ENCODE measurements at places on chromosomes 5 and 9. TPM values are rescaled to one million over a fixed set of nuclear protein-coding genes. Genes with fewer than 3 reads are reported as not detected.
A peak's percentile ranks its signal among the peaks of the same experiment; 100 is the strongest.

GRCh38 chr5:151107738-151108520, 27.1 kb upstream of the TNIP1 start:
- H3K27me3 ChIP-seq, result no peaks in the 10 kb centered on the region
- H3K4me1 ChIP-seq, result no peaks in the 10 kb centered on the region
- no peak for DNase-seq
- no peak overlapping the region for H3K4me3 ChIP-seq

DNA sequence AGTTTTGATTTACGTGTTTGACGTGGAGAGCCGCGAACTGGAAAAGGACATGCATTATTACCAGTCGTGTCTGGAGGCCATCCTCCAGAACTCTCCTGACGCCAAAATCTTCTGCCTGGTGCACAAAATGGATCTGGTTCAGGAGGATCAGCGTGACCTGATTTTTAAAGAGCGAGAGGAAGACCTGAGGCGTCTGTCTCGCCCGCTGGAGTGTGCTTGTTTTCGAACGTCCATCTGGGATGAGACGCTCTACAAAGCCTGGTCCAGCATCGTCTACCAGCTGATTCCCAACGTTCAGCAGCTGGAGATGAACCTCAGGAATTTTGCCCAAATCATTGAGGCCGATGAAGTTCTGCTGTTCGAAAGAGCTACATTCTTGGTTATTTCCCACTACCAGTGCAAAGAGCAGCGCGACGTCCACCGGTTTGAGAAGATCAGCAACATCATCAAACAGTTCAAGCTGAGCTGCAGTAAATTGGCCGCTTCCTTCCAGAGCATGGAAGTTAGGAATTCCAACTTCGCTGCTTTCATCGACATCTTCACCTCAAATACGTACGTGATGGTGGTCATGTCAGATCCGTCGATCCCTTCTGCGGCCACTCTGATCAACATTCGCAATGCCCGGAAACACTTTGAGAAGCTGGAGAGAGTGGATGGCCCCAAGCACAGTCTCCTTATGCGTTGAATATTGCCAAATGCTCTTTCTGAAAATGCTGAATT, 850 bp downstream of the RRAGA start:
- H3K4me1 ChIP-seq, result peaks cover 27% of the 10 kb centered on the region
- no peaks in the 10 kb centered on the region for H3K36me3 ChIP-seq
- H3K4me3 ChIP-seq, result peak overlapping the region; percentile 96
- DNase-seq, result peak; percentile 6
- no peaks in the 10 kb centered on the region for H3K27me3 ChIP-seq
- H3K27ac ChIP-seq, result peak overlapping the region; percentile 93

- H3K4me1 ChIP-seq, result peaks cover 71% of the 10 kb centered on the region
- H3K36me3 ChIP-seq, result no peaks in the 10 kb centered on the region
- no peak overlapping the region for H3K27ac ChIP-seq
Observed at GRCh38 chr5:72369301-72369700, 49.1 kb downstream of the PTCD2 start.

DNA sequence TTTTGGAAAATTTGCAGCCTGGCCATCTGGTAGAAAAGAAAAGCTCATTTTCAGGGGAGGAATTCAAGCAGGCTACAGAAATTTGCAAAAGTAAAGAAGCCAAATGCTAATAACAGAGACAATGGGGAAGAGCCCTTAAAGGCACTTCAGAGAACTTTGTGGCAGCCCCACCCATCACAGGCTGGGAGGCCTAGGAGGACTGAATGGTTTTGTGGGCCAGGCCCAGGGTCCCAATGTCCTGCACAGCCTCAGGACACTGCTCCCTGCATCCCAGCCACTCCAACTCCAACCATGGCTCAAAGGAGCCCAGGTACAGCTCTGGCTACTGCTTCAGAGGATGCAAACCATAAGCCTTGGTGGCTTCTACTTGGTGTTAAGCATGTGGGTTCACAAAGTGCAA, 44.3 kb downstream of the PTPDC1 start:
- no peak overlapping the region for H3K4me3 ChIP-seq
- DNase-seq, result no peak
- H3K4me1 ChIP-seq, result no peaks in the 10 kb centered on the region
- no peak overlapping the region for H3K27ac ChIP-seq

DNA sequence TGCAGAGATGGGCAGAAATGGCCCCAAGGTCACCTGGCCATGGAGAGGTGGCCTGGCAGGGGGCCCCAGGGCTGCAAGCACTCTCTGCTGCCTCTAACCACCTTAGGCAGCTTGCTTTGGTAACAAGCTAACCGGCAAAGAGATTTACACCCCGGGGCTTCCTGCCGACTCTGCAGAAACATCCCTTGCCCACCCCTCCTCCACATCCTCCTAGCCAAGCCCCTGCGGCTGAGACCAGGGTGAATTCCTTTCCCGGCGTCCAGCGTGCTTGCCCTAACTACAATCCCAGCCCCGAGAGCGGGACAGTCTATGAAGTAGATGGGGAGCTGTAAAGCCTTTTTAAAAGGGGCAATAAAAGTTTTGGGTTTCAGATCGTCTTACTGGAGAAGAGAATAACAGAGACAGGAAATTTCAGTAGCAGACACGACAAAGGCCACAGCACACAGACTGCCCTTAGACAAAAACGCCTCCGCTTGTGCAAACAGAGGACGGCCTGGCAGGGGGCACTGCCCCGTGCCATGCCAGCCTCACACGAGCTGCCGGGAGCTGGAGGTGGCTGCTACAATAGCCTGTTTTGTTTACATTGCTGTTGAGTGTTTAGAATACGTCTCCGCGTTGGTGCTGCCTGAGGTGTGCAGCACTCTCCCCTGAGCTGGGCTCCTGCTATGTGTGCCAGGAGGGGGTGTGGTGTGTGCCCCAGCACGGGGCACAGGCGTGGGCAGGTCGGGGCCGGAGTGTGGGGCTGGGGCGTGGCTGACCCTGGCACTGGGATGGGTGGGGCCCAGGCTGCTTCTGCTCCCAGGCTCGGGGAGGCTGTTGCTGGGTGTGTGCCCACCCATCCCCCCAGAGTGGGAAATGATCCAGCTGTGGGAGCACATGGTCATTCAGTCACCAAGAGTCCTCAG, 15.3 kb downstream of the MYMK start:
- H3K4me3 ChIP-seq, result no peak overlapping the region
- no peak overlapping the region for H3K27ac ChIP-seq

GRCh38 chr5:144844086-144844485, 673.4 kb downstream of the KCTD16 start:
- H3K4me3 ChIP-seq, result no peak overlapping the region
- H3K4me1 ChIP-seq, result no peaks in the 10 kb centered on the region
- DNase-seq, result no peak
- no peak overlapping the region for H3K27ac ChIP-seq
- H3K36me3 ChIP-seq, result no peaks in the 10 kb centered on the region
- H3K27me3 ChIP-seq, result no peaks in the 10 kb centered on the region

DNA sequence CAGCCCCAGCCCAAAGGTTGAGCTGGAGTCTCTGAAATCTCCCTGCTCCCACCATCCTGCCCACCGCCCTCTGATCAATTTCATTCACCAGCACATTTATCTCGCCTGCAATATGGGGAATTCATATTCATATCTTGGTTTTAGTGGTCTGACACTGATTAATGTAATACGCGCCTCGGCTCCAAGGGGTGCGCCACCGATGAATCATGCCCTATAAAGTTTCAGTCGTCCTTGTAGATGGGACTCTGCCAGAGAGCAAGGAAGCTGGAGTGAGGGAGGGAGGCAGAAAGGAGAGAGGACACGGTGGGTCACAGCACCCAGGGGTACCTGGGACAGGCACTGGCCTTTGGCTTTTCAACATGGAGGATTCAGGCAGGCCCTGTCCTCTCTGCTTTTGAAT, 8.9 kb downstream of the IRX1 start:
- no peak overlapping the region for H3K4me3 ChIP-seq
- no peaks in the 10 kb centered on the region for H3K4me1 ChIP-seq
- peaks cover 92% of the 10 kb centered on the region for H3K27me3 ChIP-seq
- H3K36me3 ChIP-seq, result no peaks in the 10 kb centered on the region
- no peak overlapping the region for H3K27ac ChIP-seq
- DNase-seq, result no peak

DNA sequence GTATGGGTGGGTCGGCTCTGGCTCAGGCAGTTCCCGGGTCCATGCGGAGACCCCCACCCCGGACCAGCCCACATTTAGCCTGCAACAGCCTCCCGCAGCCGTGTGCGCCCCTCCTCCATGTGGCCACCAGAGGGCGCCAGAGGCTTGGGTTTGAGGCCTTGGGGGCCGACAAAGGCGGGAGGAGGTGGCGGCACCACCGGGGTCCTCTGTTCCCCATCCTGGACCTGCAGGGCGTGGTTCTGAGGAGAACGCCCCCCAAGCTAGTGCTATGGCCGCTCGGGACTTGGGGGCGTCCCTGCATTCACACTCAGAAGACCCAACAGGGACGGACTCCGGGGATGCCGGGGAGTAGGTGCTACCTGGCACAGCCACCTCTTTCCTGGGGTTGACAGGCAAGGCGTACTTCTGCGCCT, 16.5 kb downstream of the ASS1 start:
- H3K27me3 ChIP-seq, result peaks cover 9% of the 10 kb centered on the region
- no peaks in the 10 kb centered on the region for H3K4me1 ChIP-seq
- no peaks in the 10 kb centered on the region for H3K36me3 ChIP-seq
- DNase-seq, result peak; percentile 22
- H3K4me3 ChIP-seq, result no peak overlapping the region

- no peak overlapping the region for H3K4me3 ChIP-seq
- H3K4me1 ChIP-seq, result peaks cover 12% of the 10 kb centered on the region
- H3K36me3 ChIP-seq, result no peaks in the 10 kb centered on the region
- H3K27me3 ChIP-seq, result peaks cover 94% of the 10 kb centered on the region
Observed at GRCh38 chr5:93572608-93573353, 8.2 kb downstream of the NR2F1-AS1 start.

- no peak overlapping the region for H3K27ac ChIP-seq
- no peaks in the 10 kb centered on the region for H3K4me1 ChIP-seq
- no peak overlapping the region for H3K4me3 ChIP-seq
- H3K27me3 ChIP-seq, result no peaks in the 10 kb centered on the region
- no peak for DNase-seq
Observed at GRCh38 chr9:104903609-104904008, 24.3 kb downstream of the ABCA1 start.

DNA sequence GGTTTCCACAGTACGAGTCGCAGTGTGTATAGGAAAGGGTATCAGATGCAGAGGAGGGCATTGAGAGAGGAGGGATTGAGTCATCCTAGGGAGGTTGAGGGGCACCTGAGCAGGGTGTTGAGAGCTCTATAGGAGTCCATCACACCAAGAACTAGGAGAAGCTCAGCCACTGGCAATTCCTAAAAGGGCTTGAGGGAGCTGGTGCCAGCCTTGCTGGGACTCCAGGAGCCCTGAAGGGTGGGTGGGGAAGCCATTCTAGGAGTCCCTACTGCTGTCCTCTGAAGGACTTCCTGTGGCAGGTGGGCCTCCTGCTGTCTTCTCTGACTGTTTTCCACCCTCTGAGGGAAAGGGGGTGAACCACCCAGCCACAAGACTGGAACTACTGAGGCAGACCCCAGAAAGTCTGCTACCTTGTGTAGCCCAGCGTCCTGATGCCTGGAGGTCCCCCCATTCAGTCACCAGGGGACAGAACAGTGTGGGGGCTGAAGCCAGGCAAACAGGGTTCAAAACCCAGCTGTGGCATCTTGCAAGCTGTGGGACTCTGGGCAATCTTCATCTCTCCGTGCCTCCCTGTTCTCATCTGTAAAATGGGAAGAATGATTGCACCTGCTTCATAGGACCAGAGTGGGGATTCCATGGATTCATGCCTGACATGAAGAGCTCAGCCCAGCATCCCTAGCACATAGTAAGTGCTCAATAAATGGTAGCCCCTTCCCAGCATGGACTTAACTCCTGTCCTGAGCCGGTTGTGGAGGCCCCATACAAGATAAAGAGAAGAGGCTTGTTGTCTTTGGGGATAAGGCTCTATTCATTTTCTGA, 149.5 kb downstream of the C9orf50 start:
- no peak for DNase-seq
- no peaks in the 10 kb centered on the region for H3K36me3 ChIP-seq
- peaks cover 23% of the 10 kb centered on the region for H3K4me1 ChIP-seq

DNA sequence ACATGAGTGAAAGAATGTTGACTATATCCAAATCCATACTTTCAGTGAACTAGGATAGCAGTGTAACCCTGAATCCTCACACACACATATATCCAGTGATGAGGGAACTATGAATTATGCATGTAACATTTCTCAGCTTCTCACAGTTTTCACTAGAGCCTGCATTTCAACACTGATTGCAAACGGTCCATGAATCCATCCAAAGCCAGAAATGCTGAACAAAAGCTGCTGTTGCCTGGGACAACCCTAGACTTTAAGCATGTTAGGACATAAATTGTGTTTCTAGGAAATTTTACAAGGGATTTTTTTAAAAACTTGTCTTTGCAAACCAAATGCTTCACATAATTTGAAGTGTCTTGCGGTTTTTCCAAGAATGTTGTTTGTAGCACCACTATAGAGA, 2010.0 kb upstream of the WWC1 start:
- no peak overlapping the region for H3K4me3 ChIP-seq
- no peaks in the 10 kb centered on the region for H3K36me3 ChIP-seq

DNA sequence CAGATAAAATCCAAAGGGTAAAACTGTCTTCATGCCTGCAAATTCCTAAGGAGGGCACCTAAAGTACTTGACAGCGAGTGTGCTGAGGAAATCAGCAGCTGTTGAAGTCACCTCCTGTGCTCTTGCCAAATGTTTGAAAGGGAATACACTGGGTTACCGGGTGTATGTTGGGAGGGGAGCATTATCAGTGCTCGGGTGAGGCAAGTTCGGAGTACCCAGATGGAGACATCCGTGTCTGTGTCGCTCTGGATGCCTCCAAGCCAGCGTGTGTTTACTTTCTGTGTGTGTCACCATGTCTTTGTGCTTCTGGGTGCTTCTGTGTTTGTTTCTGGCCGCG, 727 bp upstream of the ADRB2 start:
- peak; percentile 48 for DNase-seq
- peak overlapping the region; percentile 67 for H3K4me3 ChIP-seq
- no peaks in the 10 kb centered on the region for H3K27me3 ChIP-seq
- no peaks in the 10 kb centered on the region for H3K36me3 ChIP-seq
- H3K4me1 ChIP-seq, result peaks cover 85% of the 10 kb centered on the region

SLC22A4 gene
- polyA plus RNA-seq, result 13.0 TPM

TAF11L10 gene
- not detected for polyA plus RNA-seq

EDIL3 gene
- not detected for polyA plus RNA-seq

PFN3 gene
- not detected for polyA plus RNA-seq

EIF4EBP3 gene
- 46.0 TPM for polyA plus RNA-seq

WDR38 gene
- polyA plus RNA-seq, result not detected

CBY3 gene
- not detected for polyA plus RNA-seq
